ENCODE measurements at places on chromosomes 11 and 22. TPM values are rescaled to one million over a fixed set of nuclear protein-coding genes. Genes with fewer than 3 reads are reported as not detected.

DNA sequence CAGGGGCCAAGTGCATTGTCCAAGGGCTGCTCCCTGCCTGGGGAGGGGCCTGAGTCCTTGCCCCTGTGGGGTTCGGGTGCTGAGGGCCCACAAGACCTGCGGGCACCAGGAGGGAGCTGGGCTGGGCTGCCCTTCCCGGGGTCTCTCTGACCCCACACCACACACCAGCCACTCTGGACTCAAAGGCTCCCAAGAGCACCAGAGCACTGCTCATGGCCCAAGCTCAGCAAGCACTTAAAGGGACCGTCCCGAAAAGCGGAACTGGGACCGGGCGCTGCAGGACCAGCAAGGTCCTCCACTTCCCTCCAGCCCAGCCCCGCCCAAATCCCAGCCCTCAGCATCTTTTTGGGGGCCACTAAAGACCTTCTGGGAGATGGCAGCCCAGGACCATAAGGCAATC is 5.3 kb downstream of the LSP1 start:
- DNase-seq = no peak

DNA sequence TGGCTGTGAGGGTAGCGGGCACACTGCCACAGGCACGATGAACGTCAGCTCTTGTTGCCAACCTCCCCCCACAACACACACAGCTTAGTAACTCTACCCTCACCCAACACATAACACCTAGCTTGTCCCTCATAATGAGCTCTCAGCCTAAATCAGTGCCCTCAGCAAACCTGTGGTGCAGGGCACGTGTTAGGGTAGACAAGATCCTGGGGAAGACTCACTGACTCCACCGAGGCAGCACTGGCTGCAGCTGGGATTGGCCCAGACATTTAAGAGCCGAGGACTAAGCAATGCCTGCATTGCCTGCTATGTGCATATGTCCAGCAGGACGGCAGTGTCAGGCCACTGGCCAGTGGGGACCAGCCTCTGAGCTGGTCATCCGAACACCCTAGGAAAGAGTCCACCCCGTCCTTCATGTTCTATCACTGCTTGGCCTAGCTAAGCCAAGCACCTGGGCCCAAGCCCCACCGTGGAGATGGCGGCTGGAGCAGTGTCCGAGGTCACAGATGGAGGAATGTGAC is 32.9 kb upstream of the TRIM29 start:
- no peak for DNase-seq

GRCh38 chr22:32219026-32219425 is 14.2 kb upstream of the RFPL2 start:
- DNase-seq = no peak

Gene MRGPRX3
- total RNA-seq = not detected

Gene DKK3
- 201 TPM for total RNA-seq

Gene OR52E8
- total RNA-seq = not detected

Measured in sciatic nerve (tissue), 2 donors.